ENCODE measurements at places on chromosomes 4 and X. TPM values are rescaled to one million over a fixed set of nuclear protein-coding genes. Genes with fewer than 3 reads are reported as not detected.

TLL1 gene
- 0.29 TPM for polyA plus RNA-seq

KCTD8 gene
- 3.5 TPM for polyA plus RNA-seq

XKRX gene
- polyA plus RNA-seq, result not detected

NXF2B gene
- polyA plus RNA-seq, result not detected

CYTL1 gene
- 1.8 TPM for polyA plus RNA-seq

SERTM2 gene
- not detected for polyA plus RNA-seq

ZNF711 gene
- polyA plus RNA-seq, result 10.1 TPM

- peak; percentile 15 for DNase-seq
Measured at GRCh38 chr4:71553605-71554004, 214.8 kb downstream of the SLC4A4 start.

DNA sequence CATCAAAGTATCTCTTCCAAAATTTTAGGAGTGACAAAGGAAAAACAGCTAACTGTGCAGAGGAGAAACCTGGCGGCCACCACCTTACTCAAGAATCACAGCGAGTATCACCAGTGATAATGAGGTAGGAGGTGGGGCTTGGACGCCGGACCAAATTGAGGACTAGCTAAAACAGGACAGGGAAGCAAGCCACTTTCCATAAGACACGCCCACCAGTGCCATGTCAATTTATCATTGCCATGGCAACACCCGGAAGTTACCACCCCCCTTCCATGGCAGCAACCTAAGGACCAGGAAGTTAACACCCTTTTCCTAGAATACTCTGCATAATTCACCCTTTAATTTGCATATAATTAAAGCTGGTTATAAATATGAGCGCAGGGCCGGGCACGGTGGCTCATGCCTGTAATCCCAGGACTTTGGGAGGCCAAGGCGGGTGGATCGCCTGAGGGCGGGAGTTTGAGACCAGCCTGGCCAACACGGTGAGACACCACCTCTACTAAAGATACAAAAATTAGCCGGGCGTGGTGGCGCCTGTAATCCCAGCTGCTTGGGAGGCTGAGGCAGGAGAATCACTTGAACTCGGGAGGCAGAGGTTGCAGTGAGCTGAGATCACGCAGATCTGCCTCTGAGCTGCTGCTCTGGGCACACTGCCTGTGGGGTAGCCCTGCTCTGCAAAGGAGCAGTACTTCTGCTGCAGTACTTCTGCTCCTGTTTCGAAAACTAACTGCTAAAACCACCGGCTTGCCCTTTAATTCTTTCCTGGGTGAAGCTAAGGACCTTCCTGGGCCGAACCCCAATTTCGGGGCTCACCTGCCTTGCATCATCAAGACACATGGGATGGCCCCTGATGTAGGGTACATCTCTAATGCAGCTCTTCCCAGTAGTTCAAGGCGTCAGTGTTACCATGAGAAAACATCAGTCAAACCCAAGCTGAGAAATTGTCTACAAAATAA is 116.7 kb downstream of the HMX1 start:
- DNase-seq, result no peak

DNA sequence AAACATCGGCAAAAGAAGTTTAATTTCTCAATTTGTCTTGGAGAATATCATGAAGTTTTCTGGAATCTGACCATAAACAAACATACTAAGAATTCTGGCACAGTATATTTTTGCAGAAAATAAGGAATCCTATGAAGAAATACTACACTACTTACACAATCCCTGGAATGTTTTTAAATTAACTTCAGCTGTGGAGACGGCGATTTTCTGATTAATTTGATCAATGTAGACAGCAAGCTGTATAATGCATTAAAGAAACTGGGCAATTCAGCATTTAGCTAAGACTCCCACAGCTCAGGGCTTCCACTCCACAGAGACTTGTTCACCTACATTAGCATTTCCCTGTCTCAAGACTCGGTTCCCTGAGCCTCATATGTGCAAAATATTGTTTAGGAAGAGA is 12.2 kb downstream of the EGFL6 start:
- DNase-seq, result no peak

DNA sequence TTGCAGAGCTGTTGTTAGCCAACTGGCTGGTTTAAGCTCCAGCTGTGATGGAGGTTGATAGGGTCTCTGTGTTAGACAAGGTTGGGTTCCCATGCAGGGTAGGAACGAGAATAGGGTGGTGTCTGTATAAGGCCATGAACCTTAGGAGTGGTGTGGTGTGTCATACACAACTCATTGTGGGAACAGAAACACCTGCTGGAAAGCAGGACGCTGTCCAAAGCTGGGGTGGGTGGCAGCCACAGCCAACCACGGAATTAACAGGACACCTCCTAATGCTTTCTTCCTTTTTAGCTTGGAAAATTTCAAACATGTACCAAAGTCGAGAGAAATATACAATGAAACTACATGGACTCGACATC is 94.4 kb downstream of the ARHGAP10 start:
- DNase-seq, result no peak

DNA sequence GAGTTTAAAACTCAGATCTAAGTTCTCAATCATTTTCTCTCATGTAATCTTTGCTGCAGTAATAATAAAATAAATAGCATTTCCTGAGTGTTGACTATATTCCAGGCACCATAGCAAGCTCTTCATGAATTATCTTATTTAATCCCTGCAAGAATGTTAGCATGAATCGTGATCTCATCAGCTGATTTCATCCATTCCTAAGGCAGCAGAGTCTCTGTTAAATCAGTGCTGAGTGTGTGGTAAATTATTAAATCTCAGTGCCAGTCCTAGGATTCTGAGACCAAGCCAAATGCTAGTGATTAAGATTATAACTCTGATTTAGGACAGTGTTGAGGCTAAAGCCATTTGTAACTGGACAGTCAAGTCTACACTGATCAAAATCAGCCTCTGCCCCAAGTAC is 240.3 kb upstream of the TAPT1 start:
- no peak for DNase-seq

GRCh38 chr4:173794662-173795061 is 264.6 kb upstream of the HAND2 start:
- DNase-seq, result no peak

GRCh38 chrX:84248226-84248625 is 60.2 kb upstream of the RPS6KA6 start:
- no peak for DNase-seq

DNA sequence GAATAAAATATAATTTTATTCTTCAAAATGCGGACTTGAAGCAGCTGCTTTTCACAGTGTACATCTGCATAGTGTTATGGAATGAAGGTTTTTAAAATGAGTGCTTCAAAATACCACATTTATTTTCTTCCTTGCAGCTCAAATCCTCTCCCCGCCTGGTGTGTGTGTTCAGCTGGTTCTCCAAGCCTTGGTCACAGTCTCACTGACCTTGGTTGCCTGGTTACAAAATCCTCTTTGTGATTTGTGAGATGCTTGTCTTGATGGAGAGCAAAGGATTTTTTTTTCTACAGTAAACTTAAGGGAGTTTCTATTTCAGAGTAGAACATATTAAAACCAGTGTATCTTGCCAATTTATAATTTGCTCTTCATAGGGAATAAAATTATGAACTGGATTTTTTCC is 139.2 kb downstream of the PCDH18 start:
- peak; percentile 51 for DNase-seq

DNA sequence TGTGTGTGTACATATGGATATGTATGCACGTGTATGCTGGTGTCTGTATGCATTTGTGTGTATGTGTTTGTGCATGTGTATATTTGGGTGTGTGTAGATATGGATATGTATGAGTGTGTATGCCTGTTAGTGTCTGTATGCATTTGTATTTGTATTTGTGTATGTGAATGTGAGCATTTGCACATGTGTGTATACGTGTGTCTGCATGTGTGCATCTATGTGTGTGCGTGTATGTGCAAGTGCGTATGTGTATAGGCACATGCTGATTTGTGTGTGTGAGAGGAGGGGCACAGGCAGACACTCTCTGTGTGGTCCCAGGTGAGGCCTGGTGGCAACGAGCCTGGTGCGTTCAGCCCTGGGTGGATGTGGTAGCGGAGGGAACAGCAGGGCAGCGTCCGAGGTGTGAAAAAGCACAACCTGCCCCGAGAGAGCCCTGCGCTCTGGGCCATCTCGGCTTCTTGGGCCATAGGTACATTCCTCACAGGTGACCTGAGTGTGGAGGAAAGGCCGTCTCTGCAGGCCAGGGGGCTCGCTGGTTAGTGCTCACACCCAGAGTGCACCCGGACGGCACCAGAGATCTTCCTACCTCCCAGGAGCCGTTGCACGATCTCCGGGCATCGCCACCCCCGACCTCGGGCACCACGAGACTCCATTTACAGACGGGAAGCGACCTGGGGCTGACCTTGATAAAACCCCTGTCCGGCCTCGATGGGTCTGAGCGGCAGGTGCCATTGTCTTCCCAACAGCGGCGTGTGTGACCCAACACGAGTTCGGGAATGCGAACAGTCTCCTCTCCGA is 45.0 kb downstream of the ASMT start:
- no peak for DNase-seq

DNA sequence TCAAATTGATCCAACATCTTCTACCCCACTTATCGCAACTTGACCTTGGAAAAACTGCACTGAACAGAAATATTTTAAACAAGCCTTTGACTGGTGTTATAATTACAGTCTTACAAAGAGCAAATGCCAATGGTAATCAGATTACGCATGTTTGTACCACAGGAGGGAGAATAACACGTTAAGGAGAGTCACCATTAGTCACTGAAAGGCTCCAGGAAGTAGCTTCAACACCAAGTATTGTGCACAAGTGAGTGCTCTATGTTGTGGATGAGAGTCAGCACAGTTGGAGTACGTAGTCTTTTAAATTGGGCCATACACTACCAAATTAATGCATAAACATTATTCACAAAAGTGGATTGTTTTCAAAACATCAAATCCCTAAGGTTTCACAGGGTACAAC is 1081.5 kb upstream of the TENM3 start:
- DNase-seq, result peak; percentile 12

- no peak for DNase-seq
Measured at GRCh38 chr4:71045256-71045655, 51.8 kb downstream of the DCK start.

DNA sequence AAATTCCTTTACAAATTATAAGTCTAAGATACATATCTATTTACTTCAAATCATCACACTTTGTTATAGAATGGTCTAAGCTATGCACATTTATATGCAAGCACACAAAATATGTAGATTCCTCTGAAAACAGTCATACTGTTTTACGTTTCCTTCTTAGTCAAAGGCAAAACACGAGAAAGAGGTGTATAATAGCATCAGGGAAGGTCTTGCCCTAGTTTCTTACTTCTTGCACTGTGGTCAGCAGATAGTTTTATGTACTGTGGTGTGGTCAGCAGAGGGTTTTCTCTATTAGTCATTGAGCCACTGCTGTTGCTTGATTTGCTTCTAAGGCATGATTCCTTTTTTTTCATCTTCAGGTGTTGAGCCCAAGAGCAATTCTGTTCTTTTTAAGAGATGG is 117.7 kb downstream of the ADAM29 start:
- DNase-seq, result no peak

DNA sequence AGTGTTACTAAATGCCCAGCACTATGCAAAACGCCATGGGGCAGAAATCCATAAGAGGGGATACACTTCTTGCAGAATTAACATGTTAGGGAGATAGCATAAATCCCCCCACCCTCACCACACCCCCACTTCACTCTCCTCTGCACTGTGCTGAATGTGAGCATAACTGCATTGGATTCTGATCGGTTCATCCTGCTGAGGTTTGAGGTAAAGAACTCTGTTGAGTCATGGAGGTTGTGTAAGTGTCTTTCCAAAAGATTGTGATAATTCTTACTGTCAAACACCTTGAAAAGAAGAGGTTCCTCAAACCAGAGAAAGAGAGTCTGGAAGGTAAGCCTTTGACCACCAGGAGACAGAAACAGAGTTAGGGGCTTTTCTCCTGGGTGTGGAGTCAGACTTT is 43.6 kb downstream of the RBM47 start:
- no peak for DNase-seq

DNA sequence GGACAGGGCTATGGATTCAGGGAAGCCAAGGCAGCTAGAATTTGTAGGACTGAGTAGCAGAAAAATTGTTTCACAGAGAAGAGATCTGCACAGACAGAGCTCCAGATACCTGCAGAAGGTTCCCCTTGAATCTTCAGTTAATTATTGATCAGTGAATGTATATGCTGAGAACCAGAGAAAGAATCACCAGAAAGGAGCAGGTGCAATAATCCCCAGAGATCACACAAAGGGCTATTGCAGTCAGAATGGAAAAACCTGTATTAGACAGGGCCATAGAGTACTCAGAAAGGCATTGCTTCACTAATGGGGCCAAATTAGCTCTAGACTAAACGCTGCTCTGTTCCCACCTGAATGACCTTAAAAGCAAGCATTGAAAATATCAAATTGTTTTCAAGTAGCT is 35.5 kb upstream of the SMAD1 start:
- no peak for DNase-seq

DNA sequence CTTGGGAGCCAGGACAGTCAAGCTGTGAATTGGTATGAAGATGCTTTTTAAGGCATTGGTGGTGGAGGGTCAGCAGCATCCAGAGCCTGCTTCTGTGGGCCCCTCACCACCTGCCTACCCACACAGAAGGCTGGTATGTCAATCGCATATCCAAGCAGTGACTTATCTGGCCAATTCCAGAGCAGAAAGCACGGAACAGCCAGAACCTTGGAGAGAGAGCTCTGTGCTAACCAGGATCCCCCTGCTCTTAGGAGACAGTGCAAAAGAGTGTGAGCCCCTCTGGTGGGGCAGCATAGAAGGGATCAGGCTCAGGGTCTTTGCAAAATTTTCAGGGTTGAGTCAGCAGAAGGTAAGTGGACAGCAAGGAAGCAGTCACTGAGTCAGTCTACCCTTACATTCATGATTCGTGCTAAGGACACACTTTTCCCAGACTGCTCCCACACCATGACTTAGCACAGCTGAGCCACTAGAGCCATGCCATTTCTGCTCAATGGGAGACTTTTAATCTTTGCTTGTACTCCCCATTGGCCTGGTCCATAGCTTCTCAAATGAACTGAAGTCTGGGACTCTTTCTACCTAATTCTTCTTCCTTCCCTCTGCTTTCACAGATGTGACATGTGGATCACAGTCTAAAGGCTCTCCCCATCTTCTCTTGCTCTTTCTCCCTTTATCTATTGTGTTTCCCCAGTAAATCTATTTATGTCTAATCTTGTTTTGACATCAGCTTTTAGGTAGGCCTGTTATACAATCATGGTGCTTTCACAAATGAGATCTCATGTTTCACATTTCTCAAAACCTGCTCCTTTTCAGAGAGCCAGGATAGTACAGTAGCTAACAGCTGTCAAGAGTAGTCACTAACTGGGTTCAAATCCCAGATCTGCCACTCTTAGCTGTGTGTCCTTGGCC is 20.0 kb downstream of the MORF4L2 start:
- DNase-seq, result no peak

- peak; percentile 65 for DNase-seq
Measured at GRCh38 chrX:103688946-103689345, 2.4 kb upstream of the MORF4L2 start.
